ENCODE measurements at places on chromosomes 13 and 19.
A peak's percentile ranks its signal among the peaks of the same experiment; 100 is the strongest.

GRCh38 chr19:10390652-10391286 lies 10.4 kb upstream of the TYK2 start:
- peak; percentile 65 for DNase-seq

- DNase-seq = no peak
Observed at GRCh38 chr19:602391-603301, 13.0 kb downstream of the HCN2 start.

GRCh38 chr19:18708452-18709231 lies 25.2 kb downstream of the CRTC1 start:
- DNase-seq = no peak

DNA sequence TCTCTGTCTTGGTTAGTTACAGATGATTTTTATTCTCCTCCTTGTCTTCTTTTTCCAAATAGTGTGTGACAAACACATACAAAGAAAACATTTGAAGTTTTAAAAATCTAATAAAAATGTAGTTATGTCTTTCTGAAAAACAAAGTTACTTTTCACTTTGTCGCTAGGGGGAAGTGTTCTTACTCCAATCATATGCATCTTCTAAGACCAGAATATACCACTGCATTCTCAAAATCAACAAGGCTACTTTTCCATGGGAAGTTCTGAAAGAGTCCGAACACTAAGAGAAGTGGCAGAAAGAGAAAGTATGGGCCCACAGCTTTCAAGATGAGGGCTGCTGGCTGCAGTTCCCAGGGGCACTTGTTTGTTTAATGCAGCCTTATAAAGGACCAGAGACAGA lies 208.9 kb downstream of the DCT start:
- DNase-seq = no peak

DNA sequence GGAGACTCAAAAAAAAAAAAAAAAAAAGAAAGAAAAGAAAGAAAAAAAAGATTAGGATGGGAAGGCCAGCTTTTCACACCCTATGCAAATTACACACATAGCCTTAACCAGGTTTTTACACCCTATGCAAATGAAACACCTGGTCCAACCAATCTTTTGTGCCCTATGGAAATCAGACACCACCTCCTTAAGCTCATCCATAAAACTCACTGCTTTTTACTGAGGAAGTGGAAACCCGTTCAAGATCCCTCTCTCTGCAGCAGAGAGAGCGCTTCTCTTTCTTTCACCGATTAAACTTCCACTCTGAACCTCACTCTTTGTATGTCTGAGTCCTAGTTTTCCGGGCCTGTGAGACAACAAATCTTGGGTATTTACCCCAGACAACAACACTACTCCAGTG lies 25.3 kb upstream of the HOMER3 start:
- no peak for DNase-seq

GRCh38 chr19:5498830-5499550 lies 43.8 kb downstream of the ZNRF4 start:
- no peak for DNase-seq

DNA sequence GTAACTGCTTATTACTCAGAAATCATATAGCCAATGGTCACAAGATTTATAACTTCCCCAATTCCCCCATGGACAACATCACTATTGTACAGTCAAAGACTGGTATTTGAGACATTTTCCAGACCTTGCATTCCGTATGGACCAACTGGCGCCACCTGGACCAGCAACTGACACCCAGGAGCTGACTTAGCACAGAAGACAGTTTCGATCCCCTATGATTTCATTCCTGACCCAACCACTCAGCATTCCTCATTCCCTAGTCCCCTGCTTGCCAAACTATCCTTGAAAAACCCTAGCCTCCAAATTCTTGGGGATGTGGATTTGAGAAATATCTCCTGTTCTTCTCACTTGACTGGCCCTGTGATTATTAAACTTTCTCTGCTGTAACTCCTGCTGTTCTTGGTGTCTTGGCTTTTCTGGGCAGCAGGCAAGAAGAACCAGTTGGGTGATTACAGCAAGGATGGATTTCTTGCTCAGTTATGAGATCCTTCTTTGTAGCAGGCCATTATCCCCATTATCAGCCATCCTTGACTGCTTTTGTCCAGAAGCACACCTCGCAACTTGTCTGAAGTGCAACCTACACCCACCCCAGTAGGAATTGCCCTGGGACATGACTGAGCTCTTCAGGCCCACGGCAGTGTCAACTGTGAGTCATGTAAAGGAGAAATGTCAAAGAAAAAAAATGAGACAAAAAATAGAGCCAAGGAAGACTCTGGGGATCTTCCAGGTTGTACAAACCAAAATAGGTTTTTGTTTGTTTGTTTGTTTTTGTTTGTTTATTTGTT lies 13.7 kb upstream of the MAP3K10 start:
- no peak for DNase-seq

GRCh38 chr19:22814124-22814523 lies 18.0 kb upstream of the ZNF723 start:
- DNase-seq = no peak

DNA sequence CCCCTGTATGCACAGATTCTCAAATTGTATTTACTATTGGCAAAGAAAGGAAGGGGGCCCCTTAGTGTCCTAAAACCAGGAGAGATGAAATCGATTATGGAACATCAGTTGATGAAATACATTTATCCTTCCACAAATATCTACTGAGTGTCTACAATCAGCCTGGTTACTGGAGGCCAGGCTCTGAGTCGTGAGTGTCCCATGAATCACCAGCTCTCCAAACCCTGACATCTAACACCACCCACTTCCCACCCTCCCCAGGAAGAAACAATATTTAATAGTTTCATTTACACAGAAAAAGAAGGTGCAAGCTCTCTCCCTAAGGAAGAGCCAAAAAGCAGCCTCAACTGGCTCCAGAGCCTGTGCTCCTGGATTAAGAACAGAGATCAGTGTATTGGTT lies 25.2 kb downstream of the KCTD15 start:
- DNase-seq = no peak

DNA sequence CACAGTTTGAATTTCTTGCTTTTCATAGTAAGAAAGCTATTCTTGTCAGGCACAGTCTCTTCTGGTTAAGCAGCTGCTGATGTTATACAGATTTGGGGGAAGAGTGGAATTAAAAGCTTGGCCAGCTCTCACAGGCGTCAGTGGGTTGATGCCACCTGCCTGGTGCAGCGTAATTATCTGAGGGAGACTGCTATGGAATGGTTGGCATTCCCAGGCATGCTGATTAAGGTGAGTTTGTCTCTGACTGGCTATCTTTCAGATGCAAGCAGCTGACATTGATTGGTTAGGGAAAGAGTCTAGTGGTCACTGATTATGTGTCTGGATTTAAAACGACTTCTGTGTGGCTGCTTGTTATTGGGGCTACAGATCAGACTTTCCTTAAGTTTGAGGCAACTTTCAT lies 948.4 kb downstream of the UQCRFS1 start:
- DNase-seq = no peak

DNA sequence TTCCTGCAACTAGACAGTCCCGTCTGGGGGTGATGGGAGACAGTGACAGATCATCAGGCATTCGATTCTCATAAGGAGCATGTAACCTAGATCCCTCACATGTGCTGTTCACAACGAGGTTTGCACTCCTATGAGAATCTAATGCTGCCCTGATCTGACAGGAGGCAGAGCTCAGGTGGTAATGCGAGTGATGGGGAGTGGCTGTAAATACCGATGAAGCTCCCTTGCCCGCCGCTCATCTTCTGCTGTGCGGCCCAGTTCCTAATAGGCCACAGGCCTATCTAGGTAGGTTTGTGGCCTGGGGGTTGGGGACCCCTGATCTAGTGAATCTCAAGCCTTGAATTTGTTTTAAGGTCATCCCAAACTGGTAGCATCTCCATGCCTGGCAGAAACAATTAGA lies 27.3 kb upstream of the FAM124A start:
- no peak for DNase-seq

DNA sequence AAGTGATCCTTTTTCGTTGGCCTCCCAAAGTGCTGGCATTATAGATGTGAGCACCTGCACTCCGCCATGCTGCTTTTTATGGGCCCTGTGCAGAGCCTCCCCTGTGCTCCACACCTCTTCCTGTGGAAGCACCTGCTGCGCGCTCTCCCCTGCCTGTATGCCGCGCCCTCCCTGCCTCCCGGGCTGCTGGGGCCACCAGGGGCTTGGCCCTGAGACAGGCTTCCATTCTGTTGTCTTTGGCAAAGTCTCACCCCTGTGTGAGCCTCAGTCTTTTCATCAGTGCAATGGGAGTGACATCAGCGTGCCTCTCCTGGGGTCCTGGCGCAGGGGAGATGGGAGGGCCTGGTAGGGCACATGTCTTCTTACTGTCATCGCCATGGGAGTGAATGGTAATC lies 1.3 kb downstream of the FAM174C start:
- no peak for DNase-seq

- no peak for DNase-seq
Observed at GRCh38 chr13:111640006-111640405, 319.6 kb downstream of the TEX29 start.

- DNase-seq = no peak
Observed at GRCh38 chr19:43552616-43553015, 19.6 kb downstream of the ZNF575 start.

GRCh38 chr19:7869910-7870511 lies 4.2 kb downstream of the PRR36 start:
- DNase-seq = no peak

DNA sequence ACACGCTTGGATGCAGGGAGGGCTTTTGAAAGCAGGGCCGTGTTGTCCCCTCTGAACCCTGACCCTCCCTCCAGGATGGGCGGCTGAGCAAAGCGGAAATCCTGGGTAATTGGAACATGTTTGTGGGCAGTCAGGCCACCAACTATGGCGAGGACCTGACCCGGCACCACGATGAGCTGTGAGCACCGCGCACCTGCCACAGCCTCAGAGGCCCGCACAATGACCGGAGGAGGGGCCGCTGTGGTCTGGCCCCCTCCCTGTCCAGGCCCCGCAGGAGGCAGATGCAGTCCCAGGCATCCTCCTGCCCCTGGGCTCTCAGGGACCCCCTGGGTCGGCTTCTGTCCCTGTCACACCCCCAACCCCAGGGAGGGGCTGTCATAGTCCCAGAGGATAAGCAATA lies 15.2 kb downstream of the RCN3 start:
- no peak for DNase-seq

DNA sequence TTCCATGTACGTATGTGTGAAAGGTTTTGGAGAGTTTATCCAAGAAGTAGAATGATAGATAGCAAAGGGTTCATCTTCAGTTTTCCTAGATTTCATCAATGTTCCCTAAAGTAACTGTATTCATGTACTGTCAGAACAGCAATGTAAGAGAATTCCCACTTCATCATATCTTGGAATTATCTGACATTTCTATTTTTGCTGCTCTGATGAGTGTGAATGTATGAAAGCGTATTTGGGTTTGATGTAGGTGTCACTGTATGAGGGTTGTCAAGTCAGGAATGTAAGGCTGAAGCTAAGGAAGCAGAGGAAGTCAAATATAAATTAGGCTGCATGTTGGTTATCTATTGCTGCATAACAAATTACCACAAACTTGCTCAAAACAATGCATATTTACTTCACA lies 7.2 kb upstream of the KATNAL1 start:
- DNase-seq = no peak

GRCh38 chr13:110347088-110347487 lies 40.0 kb downstream of the COL4A2 start:
- no peak for DNase-seq

DNA sequence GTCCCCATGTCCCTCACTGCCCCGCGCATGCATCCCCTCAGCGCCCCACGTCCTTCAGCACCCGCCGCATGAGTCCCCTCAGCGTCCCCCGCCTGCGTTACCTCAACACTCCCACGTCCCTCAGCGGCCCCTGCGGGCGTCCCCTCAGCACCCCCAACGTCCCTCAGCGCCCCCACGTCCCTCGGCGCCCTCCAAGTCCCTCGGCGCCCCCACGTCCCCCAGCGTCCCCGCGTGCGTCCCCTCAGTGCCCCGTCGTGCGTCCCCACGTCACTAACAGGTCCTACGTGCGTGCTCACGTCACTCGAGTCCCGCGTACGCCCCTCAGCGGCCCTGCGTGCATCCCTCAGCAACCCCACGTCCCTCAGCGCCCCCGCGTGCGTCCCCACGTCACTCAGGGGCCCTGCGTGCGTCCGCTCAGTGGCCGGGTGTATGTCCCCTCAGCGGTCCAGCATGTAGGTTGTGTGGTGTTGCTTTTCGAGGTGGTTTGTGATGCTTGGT lies 19.5 kb upstream of the GAS6 start:
- no peak for DNase-seq

- DNase-seq = no peak
Observed at GRCh38 chr13:45180713-45181601, 19.9 kb downstream of the KCTD4 start.

GRCh38 chr19:13794398-13794756 lies 866 bp upstream of the ZSWIM4 start:
- no peak for DNase-seq

DNA sequence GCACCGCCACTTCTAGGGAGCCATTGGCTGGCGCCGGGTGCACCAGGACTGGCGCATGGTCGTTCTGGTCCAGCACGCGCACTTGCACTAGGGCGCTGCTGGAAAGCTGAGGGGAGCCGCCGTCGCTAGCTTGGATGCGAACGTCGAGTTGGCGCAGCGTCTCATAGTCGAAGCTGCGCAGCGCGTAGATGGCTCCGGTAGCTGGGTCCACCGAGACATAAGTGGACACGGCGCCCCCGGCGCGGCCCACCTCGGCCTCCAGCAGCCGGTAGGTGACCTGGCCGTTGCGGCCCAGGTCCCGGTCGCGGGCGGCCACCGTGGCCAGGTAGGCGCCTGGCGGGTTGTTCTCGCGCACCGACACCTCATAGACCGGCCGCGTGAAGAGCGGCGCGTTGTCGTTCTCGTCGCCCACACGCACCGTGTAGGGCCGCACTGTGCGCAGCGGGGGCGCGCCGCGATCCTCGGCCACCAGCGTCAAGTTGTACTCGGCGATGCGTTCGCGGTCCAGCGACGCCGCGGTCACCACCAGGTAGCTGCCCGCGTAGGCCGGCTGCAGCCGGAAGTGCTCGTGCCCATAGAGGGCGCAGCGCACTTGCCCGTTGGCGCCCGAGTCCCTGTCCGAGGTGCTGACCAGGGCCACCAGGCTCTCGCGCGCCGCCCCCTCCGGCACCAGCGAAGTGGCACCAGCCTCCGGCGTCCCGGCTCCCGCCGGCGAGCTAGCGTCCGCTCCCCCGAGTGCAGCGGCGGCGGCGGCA lies 1.7 kb downstream of the PCDH8 start:
- no peak for DNase-seq

- DNase-seq = no peak
Observed at GRCh38 chr19:47418692-47419029, 666 bp downstream of the MEIS3 start.

DNA sequence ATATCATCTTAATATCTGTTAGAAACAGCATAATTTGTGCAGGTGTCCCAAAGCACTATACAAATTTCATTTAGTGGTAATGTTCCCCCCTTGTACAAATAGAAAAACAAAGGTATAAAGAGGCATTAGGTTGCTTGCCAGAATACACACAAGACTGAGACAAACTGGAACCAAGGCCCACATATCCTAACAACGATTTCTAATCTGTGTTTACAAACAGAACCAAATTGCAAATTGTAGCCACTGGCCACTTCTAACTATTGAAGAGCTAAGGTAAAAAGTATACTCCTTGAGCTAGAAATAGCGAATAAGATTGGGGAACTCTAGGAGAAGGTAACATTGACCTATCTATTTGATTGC lies 526.1 kb downstream of the KLF12 start:
- no peak for DNase-seq

Data from H54 (cell line).